NCI-H2029 treated with DMSO at 0.1 percent for 48 hours (cell line): ENCODE measurements at places on chromosomes 1 and 21.

- DNase-seq, result no peak
These were observed 9.4 kb downstream of the SNAP47 start for GRCh38 chr1:227744668-227745067.

GRCh38 chr1:150791585-150791984, 16.5 kb downstream of the CTSK start:
- DNase-seq, result no peak

- no peak for DNase-seq
These were observed 52.4 kb downstream of the NEGR1 start for GRCh38 chr1:72229893-72230292.

GRCh38 chr1:152926091-152926490, 17.7 kb downstream of the IVL start:
- DNase-seq, result no peak

GRCh38 chr1:59122527-59122926, 174.4 kb upstream of the FGGY start:
- no peak for DNase-seq

DNA sequence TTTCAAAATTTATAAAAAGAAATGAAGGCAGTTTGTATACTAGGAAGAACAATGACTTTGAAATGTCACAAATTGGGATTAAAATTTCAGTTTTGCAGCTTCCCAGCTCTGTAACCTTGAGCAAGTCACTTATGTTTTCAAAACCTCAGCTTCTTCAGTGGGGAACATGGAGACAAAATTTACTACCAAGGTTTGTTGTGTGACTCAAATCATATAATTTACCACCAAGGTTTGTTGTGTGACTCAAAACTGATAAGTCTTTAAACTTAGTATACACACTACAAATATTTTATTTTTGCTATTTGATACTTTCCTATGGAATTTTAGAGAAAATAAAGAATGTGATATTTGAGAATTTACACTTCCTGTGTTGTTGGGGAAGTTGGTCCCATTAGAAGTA, 219.9 kb downstream of the KCTD3 start:
- no peak for DNase-seq
